ENCODE measurements at places on chromosomes 7 and 10. TPM values are rescaled to one million over a fixed set of nuclear protein-coding genes. Genes with fewer than 3 reads are reported as not detected.

DNA sequence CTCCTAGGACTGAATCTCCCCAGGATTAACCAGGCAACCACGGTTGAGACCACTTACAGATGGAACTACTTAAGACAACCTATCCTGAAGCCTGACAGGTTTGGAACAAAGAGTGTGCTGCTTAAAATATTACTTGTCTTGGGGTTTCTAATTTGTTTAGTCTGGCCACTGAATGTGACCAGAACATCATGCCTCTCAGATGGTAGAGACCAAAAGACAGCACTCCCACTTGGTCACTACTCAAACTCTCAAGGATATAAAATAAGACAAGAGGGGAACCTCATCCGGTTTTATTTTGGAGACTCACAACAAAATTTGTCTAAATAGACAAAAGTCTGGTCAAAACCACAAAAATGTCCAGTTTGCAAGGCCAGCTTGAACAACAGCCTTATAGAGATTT is 15.3 kb downstream of the MRPL32 start:
- no peak for DNase-seq

- no peak for DNase-seq
Measured at GRCh38 chr7:47039904-47040303, 542.0 kb downstream of the TNS3 start.

- DNase-seq: no peak
Measured at GRCh38 chr10:28678687-28679457, 1.6 kb downstream of the BAMBI start.

GRCh38 chr10:53606981-53607380 is 834.4 kb upstream of the MBL2 start:
- DNase-seq: no peak

DNA sequence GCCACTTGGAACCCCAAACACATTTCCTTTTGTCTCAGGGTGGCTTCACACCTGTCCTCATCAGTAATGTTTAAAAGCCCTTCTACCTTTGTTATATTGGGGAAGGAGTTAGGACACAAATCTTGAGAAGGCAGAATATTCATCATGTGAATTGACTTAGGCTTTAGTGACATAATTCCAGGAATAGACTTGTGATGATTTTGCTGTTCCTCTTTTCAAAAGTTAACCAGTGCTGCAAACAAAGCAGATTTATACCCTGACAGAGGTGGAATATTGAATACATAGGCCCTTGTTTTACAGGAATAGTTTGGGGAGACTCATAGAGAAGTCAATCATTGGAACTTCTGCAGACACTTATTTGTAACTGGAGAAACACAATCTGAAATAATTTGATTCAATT is 27.0 kb downstream of the ZNF786 start:
- DNase-seq: no peak

DNA sequence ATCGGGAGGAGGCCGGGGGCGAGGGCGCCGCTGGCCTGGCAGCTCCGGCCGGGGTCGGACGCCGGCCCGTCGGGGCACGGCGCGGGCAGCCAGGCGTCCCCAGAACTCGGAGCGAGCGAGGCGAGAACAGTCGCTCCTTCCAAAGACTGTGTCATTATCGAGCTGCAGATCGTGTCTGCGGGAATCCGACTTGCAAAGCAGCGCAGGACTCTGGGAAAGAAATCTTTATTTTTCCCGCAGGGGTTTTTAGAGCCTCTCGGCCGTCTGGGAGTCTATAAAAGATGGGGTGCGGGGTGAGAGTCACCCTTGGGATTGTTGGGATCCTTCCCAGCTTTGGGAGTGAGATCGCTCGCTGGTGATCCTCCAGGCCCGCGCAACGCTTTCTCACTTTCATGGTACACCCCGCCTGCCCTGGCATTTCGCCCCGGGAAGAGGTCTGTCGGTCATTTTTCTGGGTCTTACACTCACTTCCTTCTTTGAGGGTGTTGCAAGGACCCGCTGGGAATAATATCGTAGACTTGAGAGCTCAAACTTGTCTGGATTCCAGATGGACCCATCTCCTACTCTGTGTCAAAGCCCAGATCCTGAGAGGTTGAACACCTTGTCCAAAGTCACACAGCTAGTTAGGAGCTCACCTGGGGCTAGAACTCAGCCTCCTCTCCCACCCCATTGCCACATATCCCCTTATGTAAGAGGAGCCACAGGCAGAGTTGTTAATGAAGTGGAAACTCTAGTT is 1.0 kb downstream of the UBTD1 start:
- peak; percentile 72 for DNase-seq

- DNase-seq: no peak
Measured at GRCh38 chr7:45514944-45515343, 59.2 kb upstream of the ADCY1 start.

DNA sequence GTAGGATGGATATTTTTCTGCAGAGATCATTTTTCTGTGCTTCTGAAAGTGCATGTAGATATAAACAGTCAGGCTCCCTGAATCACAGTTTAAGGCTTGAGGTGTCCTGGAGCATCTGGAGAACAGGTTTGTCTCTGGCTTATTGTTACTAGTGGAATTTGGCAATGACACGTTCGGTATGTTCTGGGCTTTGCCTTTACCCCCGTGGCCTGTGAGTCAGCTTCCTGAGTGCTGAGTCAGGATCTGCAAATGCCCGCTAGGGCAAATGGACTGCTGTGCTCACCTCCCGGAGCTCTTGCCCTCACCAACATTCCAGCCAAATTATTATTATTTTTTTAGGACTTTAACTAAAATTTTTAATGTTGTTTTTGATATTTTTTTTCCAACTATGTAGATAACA is 192.5 kb upstream of the PRSS1 start:
- DNase-seq: peak; percentile 20

- DNase-seq: no peak
Measured at GRCh38 chr7:104382616-104383015, 54.2 kb downstream of the LHFPL3 start.

DNA sequence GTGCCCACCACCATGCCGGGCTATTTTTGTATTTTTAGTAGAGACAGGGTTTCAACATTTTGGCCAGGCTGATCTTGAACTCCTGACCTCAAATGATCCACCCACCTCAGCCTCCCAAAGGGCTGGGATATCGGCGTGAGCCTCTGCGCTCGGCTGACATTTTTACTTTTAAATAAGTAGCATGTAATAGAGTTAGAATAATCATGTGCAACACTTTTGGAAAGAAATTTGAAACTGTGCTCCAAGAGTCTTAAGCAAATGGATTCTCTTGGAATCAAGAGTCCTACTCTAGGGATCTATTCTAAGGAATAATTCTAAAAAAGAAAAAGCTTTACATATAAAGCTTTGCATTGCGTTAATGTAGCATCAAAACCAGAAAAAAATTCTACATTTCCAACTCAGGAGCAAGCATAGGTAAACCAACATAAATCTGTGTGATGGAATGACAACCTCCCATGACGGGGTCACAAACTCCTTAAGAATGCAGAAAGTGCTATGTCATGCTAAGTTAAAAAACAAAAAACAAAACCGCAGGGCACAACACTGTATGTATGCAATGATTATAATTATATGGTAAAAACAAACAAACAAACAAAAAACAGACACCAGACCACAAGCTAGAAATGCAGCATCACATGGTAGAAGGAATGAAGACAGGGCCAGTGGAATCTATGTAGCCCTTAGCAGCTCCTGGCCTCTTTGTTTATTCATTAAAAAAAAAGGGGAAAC is 98.7 kb downstream of the RNF216 start:
- DNase-seq: no peak

DNA sequence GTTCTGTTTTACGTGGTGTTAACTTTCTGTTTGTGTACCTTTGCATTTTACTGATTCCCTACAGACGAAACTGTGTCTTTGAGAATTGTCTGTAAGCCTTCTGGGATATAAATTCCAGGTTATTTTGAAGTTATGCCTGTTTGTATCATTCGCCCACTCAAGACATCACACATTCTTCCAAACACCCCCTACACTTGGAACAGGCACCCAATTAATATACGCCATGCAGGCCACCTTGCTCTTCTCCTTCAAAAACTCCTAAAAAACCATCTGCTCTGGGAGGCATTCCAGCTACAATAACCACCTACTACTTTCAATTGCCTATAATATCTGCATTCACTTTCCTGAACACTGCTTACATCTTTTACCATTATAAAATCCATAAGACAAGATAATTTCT is 453.3 kb downstream of the DGKB start:
- DNase-seq: no peak

DNA sequence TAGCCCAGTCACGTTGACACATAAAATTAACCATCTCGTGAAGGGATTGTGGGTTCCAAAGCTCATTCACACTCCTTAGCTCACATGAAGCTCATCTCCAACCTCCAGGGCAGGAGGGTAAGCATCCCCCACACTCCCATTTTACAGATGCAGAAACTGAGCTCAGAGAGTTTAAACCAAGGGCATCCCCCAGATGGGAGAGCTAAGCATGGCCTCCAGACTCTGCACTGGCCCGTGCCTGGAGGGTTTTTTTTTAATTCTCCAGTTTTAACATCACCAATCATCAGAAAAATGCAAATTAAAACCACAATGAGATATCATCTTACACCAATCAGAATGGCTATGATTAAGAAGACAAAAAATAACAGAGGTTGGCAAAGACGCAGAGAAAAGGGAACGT is 53.3 kb upstream of the TCF7L2 start:
- DNase-seq: no peak

- DNase-seq: no peak
Measured at GRCh38 chr10:79314761-79315601, 32.3 kb upstream of the PPIF start.

DNA sequence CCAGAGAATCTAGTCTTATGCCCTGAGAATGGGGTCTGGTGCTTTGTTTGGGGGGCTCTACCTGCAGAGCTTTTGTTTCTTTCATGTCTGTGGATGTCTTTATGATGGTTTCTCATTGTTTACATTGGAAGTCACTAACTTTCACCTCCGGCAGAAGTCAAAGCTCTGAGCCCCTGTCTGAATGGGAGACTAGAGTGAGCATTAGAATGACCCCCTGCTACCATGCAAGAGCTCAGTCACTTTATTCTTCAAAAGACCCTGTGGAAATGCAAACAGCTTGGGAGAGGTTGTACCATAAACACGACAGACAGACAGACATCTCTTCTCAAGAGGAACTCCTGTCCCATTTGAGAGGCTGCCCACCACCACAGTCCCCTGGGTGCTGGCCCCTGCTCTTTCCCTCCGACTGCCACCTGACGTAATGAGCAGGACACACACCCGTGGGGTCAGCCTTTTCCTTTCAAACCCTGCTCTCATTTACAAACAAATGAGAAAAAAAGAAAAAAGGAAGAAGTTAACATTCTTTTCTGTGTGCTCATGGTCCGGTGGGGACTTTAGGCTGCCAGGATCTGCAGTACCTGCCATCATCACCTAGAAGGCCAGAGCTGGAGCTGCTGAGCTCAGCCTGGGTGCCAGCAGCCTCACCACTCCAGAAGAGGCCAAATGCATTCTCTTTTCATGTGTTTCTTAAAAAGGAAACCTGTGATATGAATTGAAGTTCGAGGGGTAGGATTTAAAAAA is 91.6 kb downstream of the FZD1 start:
- DNase-seq: no peak

GRCh38 chr10:1534820-1535219 is 202.5 kb downstream of the ADARB2 start:
- DNase-seq: no peak

GRCh38 chr10:74292871-74293427 is 141.9 kb downstream of the ADK start:
- DNase-seq: no peak

- DNase-seq: no peak
Measured at GRCh38 chr7:81657551-81657950, 112.3 kb downstream of the HGF start.

- no peak for DNase-seq
Measured at GRCh38 chr10:96263669-96264068, 7.7 kb downstream of the BLNK start.

- no peak for DNase-seq
Measured at GRCh38 chr7:128835231-128835751, 5.1 kb downstream of the FLNC start.

DNA sequence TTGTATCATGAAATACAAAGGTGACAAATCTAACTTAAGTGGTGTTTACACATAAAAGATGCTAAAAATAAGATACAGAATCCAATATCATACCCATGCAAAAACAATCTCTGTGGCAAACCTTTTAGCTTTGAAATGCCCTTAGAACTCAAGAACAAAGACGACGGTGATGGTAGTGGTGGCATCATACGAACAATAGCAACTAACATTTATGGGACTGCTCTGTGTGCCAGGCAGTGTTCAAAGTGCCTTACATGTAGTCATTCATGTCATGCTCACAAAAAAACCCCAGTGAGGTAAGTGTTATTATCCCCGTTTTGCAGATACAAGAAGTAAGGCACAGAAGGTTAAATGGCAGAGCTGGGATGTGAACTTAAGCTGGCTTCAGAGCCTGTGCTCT is 563.9 kb downstream of the PARD3 start:
- no peak for DNase-seq

GRCh38 chr10:29611781-29612381 is 22.9 kb downstream of the SVIL start:
- no peak for DNase-seq

- DNase-seq: no peak
Measured at GRCh38 chr7:76260171-76260703, 42.2 kb upstream of the HSPB1 start.

Gene CABCOCO1
- 2.9 TPM for polyA plus RNA-seq

Gene PNLIP
- polyA plus RNA-seq: not detected

Gene WAPL
- polyA plus RNA-seq: 32.9 TPM

Gene NODAL
- not detected for polyA plus RNA-seq

Gene ASB10
- polyA plus RNA-seq: not detected

Gene COL26A1
- polyA plus RNA-seq: 0.64 TPM

Gene GIMAP6
- polyA plus RNA-seq: 11.0 TPM

Gene ANLN
- 0.24 TPM for polyA plus RNA-seq

Gene CTAGE4
- polyA plus RNA-seq: 0.88 TPM

Gene OR2A1
- polyA plus RNA-seq: 0.13 TPM

Gene TUBB8
- 0.10 TPM for polyA plus RNA-seq

Gene ABCC2
- 0.66 TPM for polyA plus RNA-seq

Gene CHST3
- polyA plus RNA-seq: 30.2 TPM

Data from adrenal gland (tissue), 19 donors.